Stimulated activated CD4-positive, alpha-beta T cell treated with anti-CD3 and anti-CD28 coated beads, Interleukin-1b, Interleukin-23, amount 100 ng/mL, for 4 hours (primary cell): ENCODE measurements at places on chromosomes 2 and 18.

GRCh38 chr2:32363597-32363996 lies 6.8 kb downstream of the BIRC6 start:
- no peak for DNase-seq

DNA sequence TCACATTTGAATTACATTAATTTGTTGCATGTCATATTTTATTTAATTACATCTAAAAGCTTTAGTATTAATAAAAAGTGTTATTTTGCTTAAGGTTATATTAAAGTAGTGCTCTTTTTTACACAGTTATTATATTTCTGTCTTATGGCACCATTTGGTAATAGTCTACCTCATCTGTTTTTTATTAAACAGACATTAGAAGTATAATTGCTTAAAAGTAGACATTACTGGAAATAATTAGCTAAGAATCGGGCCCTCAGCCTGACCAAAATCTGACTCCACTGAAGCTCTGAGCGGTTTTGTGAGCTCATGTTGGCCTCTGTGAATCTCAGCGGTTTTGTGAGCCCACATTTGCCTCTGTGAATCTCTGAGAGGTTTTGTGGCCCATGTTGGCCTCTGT lies 102.5 kb upstream of the SNTG2 start:
- DNase-seq = no peak

DNA sequence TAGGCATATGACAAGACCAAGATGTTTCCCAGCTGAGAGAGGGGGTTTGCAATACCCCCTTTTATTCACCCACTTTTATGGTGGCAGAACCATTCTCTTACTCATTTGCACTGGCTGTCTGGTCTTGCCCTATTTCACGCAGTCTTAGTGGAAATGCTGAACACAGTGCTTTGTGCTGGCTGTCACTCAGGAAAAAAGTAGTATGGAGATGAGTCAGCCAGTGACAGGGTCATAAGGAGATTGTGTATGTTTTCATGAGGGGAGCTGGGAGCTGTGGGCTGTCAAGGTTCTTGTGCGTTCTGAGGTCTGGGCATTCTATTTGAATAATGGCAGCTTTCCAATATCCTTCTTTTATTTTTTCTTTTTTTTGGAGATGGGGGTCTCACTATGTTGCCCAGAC lies 10.9 kb upstream of the CNRIP1 start:
- no peak for DNase-seq

GRCh38 chr2:219099329-219099728 lies 38.6 kb upstream of the IHH start:
- no peak for DNase-seq

DNA sequence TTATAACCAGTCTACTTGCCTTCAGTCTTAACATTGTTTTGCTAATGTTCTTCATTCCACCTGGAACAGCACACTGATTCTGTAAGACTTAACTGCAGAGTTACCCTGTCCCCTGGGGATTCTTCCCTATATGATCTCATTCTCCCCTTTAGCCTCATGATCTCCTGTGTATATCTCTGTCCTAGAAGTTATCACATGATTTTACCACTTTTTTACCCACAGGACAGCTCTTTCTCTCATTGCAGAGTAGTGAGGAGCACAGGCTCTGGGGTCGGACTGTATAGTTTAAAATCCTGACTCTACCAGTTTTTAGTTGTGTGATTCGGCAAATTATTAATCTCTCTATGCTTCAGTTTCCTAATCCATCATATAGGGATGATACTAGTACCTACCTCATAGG lies 14.2 kb upstream of the EXOC6B start:
- DNase-seq = no peak

DNA sequence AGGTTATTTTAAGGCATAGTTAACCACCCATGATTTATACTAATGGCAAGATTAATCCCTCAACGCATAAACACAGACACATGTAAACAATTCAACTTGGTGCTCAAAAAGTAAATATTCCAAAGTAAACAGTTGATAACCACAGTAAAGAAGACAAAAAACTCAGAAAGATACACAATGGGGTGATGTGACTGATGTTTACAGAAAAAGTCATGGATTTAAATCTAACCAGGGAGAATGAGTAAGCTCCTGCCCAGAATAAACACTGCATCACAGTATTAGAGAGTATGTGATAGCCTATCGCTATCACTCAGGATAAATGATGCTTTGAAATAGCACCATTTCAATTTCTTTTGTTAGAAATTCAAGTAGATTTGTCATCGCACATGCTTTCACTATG lies 49.3 kb downstream of the HIBCH start:
- DNase-seq = no peak

DNA sequence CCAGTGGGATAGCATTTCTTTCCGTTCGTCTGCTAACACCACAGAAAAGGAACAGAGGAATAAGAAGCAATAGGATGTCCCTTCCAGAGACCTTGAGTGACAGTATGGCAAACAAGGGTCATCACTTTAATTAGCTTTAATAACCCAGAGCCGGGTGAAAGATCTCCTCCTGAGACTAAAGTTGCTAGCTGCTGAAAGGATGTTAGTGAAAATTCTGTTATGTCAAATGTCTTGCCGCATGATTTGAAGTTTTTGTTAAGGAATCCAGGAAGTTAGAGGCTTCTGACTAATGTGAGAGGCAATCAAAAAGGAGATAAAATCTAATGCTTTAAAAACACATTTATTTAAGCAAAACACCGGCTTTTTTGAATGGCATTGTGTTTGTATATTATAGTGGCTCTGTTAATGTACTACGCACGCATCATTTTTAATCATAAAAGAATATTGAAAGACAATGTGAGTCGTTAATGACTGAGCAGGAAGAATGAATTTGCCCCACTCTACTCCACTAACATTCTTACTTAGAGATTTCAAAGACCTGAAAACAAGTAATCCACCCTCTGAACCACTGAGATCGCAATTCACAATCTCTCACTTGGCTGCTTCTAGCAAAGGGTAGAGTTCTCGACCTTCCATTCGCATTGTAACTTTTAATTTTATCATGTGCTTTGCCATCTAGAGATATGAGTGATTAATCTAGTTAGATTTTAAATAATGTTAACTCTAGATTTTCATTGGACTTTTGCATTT lies 536.6 kb downstream of the LRRTM4 start:
- DNase-seq = no peak

- DNase-seq = no peak
Measured at GRCh38 chr2:137928547-137929518, 35.4 kb upstream of the HNMT start.

GRCh38 chr2:108924580-108925251 lies 64.3 kb downstream of the EDAR start:
- no peak for DNase-seq

DNA sequence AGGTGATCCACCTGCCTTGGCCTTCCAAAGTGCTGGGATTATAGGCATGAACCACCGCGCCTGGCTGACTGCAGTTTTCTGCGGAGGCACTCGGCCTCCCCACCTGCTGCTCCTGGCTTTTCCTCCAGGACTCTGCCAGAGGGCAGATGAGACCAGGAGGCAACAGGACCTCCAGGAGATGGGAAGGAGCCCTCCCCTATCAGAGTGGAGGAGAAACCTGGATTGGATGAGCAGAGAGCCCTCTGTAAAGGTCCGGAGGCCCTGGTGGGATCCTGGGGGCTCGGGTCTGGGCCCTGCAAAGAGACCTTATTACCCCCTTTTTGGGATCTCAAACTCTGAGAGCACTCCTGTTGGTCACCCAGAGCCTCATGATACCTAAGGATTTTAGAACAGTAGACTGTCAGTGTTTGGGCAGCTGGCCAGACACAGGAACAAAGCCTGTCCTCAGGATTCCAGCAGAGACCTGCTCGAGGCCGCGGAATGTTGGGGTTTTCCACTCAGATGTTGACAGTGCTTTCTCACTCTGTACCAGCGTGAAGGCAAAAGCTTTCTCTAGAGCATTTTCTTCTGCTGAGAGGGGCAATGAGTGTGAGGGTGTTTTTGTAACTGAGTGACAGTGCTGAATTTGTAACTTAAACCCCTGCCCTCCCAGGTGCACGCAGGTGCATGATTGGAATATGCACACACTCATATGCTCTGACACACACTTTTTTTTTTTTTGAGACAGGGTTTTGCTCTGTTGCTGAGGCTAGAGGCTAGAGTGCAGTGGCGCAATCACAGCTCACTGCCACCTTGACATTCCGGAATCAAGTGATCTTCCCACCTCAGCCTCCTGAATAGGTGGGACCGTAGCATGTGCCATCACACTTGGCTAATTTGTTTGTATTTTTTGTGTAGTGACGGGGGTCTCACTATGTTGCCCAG lies 48.4 kb downstream of the NPPC start:
- DNase-seq = no peak

DNA sequence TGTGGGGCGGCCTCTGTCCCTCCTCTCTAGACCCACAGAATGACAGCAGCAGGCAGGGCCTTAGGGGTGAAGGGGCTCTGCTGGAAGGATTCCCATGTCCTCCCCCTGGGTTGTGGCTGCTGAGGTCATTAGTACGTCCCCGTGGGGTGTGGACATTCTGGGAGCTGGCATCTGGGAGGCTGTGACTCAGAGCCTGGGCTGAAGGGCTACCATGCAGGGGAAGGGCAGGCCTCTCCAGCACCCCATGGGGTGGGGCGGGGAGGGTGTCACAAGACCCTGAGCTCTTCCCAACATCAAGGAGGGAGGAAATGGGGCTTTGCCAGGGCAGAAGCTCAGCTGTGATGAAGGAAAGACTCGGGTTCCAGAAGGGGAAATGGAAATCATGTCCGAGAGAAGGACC lies 105.8 kb upstream of the SMAD2 start:
- DNase-seq = no peak

- DNase-seq = no peak
Measured at GRCh38 chr2:166406374-166406773, 30.6 kb upstream of the SCN9A start.

- no peak for DNase-seq
Measured at GRCh38 chr2:164054651-164055050, 318.8 kb upstream of the FIGN start.

GRCh38 chr2:176171351-176172006 lies 14.4 kb downstream of the HOXD3 start:
- DNase-seq = no peak

- no peak for DNase-seq
Measured at GRCh38 chr18:71743634-71744033, 800.5 kb downstream of the CBLN2 start.

DNA sequence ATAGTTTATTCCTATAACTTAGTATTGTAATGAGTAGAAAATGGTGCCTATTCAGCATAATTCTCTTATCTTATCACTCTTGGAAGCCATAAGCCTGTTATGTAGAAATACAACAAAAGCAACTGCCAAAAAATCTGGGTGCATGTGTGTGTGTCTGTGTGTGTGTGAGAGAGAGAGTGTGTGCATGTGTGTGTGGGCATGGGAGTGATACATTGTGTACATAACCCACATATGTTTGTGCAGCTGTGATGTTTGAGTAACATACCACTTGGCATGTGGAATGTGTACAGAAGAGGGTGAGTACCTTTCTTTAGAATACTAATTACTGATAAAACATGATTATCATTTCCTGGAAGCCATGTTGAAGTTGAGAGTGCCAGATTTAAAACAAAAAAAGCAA lies 642.3 kb upstream of the SYT4 start:
- DNase-seq = no peak

GRCh38 chr18:24128700-24129099 lies 10.2 kb upstream of the CABYR start:
- no peak for DNase-seq

DNA sequence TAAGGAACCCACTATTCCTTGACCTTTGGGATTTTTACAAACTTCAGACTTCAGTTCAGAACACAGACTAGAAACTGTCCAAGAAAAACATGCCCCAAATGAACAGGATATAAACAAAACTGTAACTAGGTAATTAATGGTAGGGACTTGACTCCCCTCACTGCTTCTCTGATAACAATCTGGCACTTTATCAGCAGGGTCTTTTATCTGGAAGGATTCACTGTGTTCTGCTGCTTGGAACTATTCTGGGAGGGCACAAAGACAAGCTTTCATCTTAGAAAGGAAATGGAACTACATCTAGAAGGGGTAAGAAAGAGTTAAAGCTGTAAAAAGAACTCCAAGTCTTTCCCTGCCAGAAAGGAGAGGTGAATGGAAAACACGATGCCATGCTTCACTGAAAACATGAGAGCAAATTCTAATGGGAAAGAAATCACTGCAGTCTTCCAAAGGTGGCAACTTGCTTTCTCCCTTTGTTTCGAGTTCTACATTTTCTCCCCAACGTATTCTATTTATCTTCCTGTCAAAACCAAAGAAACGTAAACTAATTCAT lies 181.2 kb downstream of the THADA start:
- DNase-seq = no peak

DNA sequence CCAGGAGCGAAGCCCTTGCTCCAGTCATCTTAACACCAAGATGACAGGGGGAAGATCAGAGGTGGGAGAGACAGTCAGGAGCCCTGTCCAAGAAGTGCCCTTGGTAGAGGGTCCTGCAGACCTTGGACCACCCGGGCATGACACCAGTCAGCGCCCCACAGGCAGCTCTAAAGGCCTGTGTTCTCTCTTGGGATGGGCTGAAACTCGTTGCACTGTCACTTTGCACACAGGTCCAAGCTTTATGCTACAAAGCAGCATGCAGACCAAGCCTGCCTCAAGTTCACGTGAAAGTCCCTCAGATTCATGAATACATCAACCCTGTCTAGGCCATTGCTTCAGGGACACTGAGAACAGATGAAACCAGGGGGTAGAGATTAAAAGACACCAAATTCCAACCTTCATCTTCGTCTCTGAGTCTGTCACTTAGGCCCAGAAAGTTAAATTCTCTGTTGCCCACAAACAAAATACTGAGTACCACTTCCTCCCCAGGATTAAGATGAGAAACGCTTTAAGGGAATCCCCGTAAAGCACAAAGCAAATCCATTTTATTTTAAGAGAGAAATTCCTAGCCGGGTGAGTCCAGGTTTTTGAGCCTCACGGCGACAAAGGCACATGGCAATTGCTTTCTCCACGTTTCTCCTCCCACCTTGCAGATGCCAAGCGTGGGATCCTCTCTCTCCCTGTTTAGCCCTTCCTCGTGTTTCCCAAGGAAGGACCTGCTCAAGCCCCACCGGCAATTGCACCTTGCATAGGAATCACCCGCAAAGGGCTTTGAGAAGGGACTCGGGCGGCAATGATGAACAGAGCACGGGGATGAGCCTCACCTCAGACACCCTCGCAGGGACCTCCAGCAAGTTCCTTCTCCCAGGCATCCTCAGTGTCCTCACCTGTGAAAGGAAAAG lies 75.0 kb upstream of the ID2 start:
- DNase-seq = no peak

DNA sequence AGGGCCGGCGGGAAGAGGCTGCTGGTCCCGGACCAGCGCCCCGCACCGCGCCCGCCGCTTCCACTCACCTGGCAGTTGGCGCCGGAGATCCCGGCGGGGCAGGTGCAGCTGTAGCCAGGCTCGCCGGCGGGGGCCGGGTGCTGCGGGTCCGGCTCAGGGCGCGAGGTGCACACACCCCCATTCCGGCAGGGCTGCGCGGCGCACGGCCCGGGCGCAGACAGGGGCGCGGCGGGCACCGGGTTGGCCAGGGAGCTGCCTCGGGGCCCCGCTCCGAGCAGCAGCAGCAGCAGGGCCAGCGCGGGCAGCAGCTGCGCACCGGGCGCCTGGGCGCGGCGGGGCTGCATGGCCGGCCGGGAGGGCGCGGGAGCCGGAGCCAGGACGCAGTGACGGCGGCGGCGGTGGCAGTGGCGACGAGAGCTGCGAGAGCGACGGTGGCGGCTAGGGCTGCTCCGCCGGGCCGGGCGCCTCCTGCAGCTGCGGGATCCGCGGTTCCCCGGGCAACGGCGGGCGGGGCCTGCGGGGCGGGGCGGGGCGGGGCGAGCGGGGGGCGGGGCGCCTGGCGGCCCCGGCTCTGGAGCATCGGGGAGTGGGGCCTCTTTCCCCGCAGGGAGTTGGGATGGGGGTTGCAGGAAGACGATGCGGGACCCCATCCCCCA lies at the start of gene DNER:
Gene DNER, minus strand, starts transcription at position 476 of the 656 bp plus-strand sequence. Its CDS starts 132 bp downstream, at position 344.
- no peak for DNase-seq

GRCh38 chr2:1674276-1674675 lies 70.0 kb downstream of the PXDN start:
- no peak for DNase-seq

GRCh38 chr2:202512176-202512575 lies 122.6 kb upstream of the FAM117B start:
- DNase-seq = no peak
